ENCODE measurements at places on chromosomes 12 and 14. TPM values are rescaled to one million over a fixed set of nuclear protein-coding genes. Genes with fewer than 3 reads are reported as not detected.

GRCh38 chr12:94536040-94536965 lies 76.6 kb upstream of the CEP83 start:
- no peak for DNase-seq

- peak; percentile 62 for DNase-seq
These were observed 199.9 kb upstream of the FOXN3 start for GRCh38 chr14:89616852-89617341.

- no peak for DNase-seq
These were observed 42.1 kb upstream of the USP44 start for GRCh38 chr12:95593266-95593871.

The RNU4-1 gene
- 1,150 TPM for total RNA-seq

- no peak for DNase-seq
These were observed 14.3 kb downstream of the PACS2 start for GRCh38 chr14:105328678-105329390.

The CMTM5 gene
- not detected for total RNA-seq

GRCh38 chr12:102735104-102735503 lies 181.9 kb downstream of the PAH start:
- DNase-seq: no peak

DNA sequence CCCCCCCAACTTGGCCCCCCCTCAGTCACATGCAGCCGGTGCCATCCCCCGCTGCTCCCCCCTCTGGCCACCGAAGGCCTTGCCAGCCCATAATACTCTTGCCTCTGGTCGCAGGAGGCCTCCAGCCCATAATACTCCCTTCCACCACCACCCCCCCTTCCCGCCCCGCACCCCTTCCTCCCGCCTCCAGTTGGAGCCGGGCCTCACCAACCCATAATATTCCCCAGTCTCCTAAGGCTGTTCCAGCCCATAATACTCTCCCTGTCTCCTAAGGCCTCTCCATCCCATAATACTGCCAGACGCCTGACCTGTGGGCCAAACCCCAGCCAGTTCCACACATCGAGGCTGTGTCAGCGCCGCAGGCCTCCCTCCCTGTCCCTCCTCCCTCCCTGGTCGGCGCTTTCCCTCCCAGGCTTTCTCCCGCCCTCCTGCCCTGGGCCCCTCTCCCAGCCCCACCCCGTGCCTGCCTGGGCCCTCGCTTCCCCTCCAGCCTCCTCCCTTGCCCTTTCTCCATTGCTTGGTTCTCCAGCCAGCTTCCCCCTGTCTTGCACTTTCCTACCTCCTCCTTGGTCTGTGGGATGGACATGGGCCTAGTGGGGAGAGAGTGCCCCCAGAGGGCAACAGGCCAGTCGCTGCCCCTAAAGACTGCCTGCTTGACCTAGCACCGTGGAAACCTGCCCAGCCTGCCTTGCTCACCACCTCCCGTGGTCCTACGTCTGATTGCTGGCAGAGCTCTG lies 6.8 kb upstream of the CHD4 start:
- DNase-seq: peak; percentile 51

DNA sequence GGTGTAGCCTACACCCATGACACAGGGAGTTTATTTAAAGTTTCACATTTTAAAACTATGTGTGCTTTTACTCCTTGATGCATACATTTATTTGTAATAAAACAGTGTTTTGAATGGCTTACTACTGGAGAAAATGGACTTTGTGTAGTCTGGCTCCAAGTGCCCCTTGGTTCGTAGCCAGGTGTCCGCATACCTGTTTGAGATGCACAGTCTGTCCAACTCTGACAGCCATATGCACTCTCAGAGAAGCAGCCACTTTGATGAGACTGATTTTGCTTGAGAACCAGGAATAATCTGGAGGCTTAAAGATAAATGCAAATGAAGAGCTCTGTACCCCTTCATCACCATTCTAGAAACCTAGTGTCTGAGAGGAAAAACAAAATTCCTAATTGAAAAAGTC lies 24.0 kb downstream of the RTN1 start:
- DNase-seq: no peak

GRCh38 chr12:32151552-32151951 lies 44.9 kb downstream of the BICD1 start:
- DNase-seq: no peak
